ENCODE measurements at places on chromosomes 4 and X.

DNA sequence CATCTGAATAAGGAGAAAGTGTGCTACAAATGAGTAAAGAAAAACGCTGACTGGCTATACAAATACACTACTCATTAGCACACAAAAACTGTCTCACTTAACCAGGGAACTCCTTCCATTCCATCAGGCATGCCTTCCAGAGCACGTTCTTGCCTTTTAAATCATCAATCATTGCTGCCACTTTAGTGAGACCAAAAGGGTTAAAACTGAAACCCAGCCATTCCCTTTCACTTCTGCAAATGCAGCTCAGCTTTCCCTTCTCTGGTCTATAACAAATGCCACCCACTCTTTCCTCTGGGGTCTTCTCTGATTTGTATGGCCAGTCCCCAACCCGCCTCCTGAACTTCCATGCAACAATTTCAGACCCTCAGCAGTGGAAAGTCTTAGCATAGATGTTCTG, 231.5 kb downstream of the TRIML1 start:
- no peak for DNase-seq

- DNase-seq = no peak
Observed at GRCh38 chr4:183934761-183935160, 29.7 kb downstream of the STOX2 start.

GRCh38 chrX:132757066-132757623, 201.3 kb downstream of the HS6ST2 start:
- DNase-seq = no peak

- DNase-seq = no peak
Observed at GRCh38 chrX:17377091-17377717, 2.2 kb downstream of the NHS start.

- no peak for DNase-seq
Observed at GRCh38 chr4:173652283-173652931, 122.4 kb upstream of the HAND2 start.

DNA sequence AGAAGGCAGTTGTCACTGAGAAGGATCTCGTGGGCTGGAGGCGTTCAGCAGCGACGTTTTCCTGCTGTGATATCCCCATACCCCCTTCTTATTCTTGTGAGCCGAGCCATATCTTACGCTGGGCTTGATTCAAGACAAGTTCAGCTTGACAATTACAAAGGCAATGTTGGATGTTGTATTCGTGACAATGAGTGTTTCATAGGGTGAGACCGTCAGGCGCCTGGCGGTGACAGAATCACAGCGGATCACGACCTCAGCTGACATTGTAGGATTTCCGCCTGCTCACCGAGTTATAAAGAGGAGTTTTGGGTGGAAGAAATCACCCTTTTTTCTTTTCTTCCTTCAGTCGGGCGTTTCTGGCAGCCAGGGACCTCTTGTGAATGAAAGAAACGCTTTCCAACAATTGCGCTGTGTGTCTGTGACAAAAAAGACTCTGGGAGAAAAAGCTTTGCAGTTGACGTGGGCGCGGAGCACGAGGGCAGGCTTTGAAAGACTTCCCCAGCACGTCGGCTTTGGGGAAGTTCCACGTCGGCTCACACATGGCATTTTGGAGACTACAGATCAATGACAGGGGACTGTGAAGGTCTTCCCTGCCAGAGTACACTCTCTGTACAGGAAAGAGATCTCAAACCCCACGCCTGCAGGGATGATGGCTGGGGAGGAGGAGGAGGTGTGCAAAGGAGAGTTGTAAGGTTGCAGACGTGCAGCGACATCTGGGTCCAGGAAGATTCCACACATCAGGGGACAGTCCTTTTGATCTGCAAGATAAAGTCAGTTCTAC, 135.4 kb downstream of the CRLF2 start:
- DNase-seq = no peak

DNA sequence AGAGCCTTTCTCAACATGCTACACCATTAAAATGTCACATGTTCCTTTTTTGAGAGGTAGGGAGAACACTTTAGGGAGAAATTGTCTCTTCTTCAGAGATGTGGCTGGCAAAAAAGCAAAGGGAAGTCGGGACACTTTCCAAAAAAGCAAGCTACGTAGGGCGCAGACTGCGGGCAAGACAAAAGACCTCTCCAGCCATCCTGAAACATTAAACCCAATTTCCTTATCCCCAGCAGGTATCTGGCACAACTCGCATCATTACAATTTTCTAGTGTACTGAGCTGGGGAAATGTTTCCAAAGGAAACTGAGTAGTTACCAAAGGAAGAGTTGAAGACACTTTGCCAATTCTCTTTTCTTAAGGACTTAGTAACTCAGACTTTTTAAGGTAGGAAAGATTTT, 116.0 kb downstream of the PACRGL start:
- no peak for DNase-seq

All from natural killer cell treated with Interleukin-12 subunit alpha and Interleukin-12 subunit beta and Interleukin-15 and Interleukin-18, amount 100 ng/mL, for 72 hours (primary cell).